Activated CD4-positive, alpha-beta T cell treated with anti-CD3 and anti-CD28 coated beads for 1 hour (primary cell): ENCODE measurements at places on chromosomes 3 and 15.

- DNase-seq = no peak
Observed at GRCh38 chr15:70241561-70242320, 144.0 kb upstream of the TLE3 start.

DNA sequence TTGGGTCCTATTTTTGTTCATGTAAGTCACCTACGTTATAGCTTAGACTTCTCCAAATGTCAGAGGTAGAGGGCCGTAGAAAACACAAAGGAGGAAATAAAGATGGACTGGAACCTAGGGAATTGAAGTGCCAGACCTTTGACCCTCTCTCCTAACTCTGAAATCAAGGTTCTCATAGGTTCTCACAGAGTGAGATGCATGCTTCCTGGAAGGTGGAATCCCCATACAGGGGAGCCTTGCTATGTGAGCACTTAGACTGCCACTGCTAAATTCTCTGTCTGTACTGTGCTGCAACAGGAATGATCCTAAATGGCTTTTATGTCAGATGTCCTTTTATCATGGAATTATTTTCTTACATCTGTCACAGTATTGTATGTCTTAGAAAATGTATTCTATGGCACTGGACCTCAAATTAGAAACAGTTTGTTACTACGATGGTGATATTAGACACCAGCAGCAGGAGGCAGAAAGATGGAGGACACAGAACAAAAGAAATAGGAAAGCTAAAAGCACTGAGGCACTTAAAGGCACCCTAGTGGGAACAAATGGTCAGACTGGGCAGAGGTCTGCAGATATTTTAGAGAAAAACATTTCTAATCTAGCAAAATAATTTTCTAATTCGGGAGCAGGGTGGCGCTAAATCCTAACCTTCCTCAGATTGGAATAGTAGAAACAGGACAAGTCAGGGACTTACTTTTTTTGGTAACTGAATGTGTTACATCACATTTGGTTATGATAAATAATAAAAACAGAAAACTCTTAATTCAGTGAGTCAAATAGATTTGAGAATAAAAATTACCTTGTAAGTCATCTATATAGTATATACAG, 60.2 kb upstream of the CDAN1 start:
- no peak for DNase-seq

GRCh38 chr15:42163947-42164550, 7.6 kb upstream of the PLA2G4F start:
- no peak for DNase-seq

DNA sequence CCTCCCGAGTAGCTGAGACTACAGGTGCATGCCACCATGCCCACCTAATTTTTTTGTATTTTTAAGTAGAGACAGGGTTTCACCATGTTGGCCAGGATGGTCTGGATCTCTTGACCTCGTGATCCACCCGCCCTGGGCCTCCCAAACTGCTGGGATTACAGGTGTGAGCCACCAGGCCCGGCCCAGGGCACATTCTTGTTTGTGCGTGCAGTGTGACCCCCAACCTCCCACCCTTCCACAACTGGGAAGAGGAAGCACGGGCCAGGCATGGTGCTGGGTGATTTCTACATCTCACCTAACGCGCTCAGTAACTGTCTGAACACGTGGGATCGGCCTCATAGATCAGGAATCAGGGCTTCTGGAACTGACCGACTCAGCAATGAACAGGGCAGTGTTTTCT, 48.0 kb downstream of the KLHL6 start:
- DNase-seq = no peak

DNA sequence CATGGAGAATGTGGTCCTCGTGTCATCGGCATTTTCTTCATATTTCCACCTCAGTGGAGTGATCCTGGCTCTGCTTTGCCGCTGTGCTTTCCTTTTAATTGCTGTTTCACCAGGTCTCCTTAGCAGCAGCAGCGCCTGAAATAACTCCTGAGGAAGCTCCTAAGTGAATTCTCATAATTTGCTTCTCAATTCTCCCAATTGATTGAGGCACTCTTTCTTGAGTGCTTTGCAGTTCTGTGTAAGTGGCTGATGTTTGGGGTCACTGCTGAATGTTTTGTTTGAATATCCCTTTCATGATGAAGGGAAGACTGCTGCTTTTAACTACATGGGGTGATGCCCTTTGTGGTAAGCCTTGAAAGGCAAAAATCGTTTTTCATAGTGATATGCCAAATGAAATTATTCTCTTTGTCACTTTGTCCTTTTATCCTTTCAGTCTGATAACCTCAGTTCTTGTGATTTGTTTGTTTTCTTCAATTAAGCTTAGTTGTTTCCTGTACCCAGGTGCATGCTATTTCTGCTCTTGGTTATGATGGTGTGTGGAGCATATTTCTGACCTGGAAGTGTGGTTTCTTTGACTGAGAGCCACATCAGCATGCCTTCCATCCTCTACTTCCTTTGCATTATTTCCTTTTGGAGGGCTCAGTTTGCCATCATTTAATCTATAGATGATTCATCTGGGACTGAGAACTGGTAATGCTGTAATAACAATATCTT, 36.7 kb downstream of the HMG20A start:
- no peak for DNase-seq

GRCh38 chr3:57169872-57170623, 4.9 kb upstream of the IL17RD start:
- DNase-seq = peak; percentile 26

GRCh38 chr15:32701863-32702262, 15.9 kb upstream of the GREM1 start:
- no peak for DNase-seq

- no peak for DNase-seq
Observed at GRCh38 chr3:43558171-43558570, 63.6 kb downstream of the ANO10 start.

DNA sequence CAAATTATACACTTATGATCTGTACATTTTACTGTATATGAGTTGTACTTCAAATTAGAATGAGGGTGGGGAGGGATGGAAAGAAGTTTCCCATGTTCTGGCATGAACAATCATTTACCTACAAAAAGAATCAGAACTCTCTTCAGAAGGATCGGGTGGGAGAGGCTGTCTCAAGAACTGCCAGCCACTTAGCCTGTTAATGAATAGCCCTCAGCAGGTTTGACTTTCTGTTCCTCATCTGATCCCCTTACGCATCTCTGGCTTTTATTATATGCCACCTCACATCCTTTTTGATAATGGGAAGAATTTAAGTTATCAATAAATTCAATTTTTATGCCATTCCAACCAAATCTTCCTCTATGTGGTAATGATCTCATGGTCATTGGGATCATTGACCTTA, 168.3 kb upstream of the TGFBR2 start:
- DNase-seq = no peak

DNA sequence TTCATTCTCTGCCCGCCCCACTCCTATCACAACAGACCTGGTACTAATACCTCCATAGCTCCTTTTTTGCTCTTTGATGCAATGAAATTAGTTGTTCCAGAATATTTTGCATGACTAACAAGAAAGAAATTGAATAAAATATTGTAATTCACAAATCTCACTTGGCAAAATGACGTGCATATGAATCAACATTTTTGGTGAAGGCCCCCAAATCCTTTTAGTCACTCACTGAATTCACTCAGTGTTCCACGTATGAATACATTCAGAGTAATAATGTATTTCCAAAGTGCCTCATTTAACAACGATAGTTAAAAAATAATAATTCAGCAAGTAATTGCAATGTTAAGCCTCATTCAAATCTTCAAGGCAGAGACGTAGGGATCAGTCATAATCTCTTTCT, 148.6 kb upstream of the STRIT1 start:
- no peak for DNase-seq

DNA sequence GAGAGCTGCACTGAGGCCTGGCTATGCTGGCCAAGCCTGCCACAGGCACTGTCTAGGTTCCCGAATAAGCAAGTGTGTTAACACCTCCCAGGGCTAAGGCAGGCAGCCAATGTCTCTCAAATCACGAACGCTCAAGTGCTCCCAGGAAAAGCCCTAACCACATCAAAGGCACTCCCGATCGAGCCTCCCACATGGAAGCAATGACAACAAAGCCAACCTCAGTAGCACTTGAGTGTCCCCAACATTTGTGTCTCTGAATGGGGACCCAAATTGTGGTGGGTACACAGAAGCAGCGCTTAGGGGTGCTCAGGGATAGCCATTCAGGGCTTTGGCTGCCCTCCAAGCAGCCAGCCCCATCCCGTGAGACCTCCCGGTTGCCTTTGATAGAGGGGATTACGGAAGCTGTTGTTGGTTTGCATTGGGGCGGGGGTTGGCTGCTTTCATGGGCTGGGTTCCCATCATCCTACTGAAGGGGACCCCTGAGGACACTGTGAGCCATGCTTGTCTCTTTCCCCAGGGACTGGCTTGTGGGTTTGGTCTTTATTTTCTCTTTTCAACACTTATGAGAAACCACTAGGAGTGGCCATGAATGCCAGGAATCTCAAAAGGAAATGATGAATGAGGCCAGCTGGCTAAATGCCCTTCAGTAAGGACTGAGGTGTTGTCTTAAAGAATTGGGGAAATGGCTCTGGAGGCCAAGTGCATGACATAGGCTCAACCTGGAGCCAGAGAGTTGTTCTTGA, 234.1 kb upstream of the FEZF2 start:
- no peak for DNase-seq

GRCh38 chr3:161607056-161607455, 110.4 kb downstream of the OTOL1 start:
- DNase-seq = no peak

DNA sequence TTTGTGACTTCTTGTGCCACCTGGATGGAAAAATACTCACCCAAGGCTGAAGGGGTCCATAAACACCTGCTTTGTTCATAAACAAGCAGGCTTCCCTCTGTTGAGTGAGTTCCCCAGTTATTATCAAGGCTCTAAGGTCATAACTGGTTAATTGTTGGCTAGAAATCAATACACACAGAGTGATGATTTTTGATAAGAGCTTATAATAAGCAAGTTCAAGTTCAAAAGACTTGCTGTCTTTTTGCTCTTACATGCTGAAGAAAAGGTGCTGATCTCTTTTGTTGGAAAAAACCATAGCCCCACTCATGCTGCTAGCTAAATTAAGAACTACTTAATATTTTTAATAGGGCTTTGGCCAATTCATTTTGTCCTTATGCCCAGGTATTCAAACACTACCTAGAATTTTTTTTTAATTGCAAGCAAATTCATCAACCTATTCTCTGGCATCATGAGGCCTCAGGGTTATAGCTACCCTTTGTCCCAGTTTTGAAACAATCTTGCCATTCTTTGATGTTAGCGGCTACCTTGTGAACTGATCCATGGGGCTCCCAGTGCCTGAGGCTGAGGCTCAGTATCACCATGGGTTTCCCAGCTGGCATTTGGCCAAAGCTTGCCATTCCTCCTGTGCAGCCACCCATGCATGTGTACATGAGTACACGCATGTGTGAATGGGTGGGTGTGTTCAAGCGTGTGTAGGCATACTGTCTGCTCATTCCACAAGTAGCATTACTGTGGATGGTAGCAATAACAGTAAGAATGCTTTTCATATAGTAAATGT, 127.6 kb upstream of the LPP start:
- DNase-seq = no peak

DNA sequence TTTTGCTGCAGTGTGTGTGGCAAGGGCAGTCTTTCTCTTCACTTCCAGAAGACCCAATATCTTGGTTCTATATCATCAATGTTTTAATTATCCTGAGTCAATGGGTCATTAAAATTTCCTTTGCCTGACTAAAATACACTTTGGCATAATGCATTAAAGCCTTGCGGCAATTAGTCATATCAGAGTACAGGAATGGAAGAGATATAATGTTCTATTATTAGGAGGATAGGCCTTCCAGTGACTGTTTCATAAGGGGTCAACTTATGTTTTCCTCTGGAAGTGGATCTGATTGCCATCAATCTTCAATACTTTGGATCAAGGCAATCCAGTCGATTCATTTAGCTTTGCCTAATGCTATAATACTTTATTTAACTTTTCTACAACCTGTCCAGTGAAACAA, 9.4 kb upstream of the SECISBP2L start:
- DNase-seq = no peak

DNA sequence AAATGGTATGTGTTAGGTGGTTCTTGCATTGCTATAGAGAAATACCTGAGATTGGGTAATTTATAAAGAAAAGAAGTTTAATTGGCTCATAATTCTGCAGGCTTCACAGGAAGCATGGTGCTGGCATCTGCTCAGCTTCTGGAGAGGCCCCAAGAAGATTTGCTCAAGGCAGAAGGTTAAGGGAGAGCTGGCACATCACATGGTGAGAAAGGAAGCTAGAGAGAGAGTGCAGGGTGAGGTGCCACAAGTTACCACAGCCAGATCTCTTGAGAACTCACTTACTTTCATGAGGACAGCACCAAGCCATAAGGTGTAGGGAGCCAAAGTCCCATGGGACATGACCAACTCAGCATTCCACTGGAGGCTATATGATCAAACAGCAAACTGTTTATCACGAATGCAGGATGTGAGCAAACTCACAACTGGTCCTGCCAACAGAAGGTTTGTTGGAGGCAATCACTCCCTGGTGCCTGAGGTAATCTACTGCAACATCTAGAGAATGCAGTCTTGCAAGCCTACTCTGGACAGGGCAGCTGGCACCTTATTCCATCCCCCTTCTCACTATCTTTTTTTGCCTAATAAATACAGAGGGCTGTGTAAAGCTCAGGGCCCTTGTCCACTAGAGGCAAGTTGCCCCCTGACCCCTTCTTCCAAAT, 28.1 kb upstream of the CCR2 start:
- DNase-seq = no peak

DNA sequence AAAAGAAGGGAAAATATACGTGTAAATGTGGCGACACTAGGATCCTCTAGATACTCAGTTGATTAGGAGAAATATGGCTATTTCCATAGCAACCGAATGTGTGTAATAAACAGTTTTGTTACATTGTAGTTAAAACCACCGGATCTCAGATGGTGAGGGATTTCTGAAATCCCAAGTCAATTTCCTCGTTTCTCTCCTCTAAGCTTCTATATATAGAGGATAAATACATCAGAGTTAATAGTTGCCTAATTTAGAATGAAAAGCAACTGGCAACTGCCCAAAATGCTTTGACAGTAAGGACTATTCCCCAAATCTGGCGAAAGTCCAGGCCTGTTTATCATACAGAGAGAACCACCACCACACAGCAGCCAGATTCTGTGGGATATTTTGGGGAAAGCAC, 112.6 kb downstream of the GABRB3 start:
- DNase-seq = no peak

DNA sequence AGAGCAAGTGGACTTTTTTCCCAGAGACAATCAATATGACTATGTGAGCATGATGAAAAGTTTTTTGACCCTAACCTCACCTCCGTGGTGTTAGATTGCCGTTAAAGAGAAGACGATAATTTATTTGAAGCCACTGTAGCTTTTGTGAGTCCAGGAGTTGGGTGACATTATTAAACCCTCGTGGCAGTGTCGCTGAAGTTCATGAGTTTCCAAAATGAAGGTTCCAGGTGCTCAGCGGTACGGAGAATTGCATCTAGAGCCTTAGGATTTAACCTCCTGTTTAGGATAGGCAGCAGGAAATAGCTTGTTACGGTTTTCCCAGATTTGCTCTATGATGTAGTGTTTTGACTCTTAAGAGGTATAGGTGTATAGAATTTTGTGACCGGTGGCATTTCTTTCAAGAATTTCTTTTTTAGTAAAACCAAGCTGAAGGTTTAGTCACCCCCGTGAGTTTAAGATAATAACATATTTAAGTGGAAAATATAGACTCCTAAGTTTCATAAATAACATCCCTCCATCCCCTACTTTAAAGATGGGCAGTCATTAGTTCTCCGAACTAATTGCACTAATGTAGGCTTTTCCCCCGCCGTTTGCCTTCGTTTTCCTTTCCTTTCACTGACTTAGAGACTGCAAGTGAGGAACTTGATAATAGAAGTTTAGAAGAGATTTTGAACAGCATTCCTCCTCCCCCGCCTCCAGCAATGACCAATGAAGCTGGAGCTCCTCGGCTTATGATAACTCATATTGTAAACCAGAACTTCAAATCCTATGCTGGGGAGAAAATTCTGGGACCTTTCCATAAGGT, 2.0 kb downstream of the SMC4 start:
- DNase-seq = no peak

- DNase-seq = no peak
Observed at GRCh38 chr3:68256635-68257223, 602.3 kb upstream of the SUCLG2 start.
